ENCODE measurements at places on chromosomes 3 and 15.

GRCh38 chr3:40152482-40153133 lies 156.9 kb upstream of the EIF1B start:
- no peak overlapping the region for H3K4me3 ChIP-seq
- DNase-seq, result no peak
- H3K4me1 ChIP-seq, result no peaks in the 10 kb centered on the region
- H3K36me3 ChIP-seq, result no peaks in the 10 kb centered on the region

- no peak overlapping the region for H3K4me3 ChIP-seq
- no peak for DNase-seq
- H3K27ac ChIP-seq, result no peak overlapping the region
- H3K36me3 ChIP-seq, result no peaks in the 10 kb centered on the region
- H3K27me3 ChIP-seq, result no peaks in the 10 kb centered on the region
- H3K4me1 ChIP-seq, result peaks cover 23% of the 10 kb centered on the region
Measured at GRCh38 chr15:70289191-70289955, 191.7 kb upstream of the TLE3 start.

DNA sequence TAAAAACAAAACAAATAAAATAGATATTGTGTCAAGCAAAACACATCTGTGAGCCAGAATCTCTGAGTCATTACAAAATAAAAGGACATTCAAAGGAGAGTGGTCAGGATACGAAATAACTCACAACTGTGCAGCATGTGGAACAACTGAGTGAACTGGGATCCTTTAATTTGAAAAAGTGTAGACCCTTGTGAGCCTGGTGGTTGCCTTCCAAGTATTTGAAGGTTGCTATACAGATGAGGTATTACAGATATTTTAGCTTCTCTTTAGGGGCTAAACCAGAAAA lies 26.7 kb downstream of the KCNMB2 start:
- H3K36me3 ChIP-seq, result no peaks in the 10 kb centered on the region
- no peak for DNase-seq
- no peaks in the 10 kb centered on the region for H3K4me1 ChIP-seq
- H3K27ac ChIP-seq, result no peak overlapping the region
- H3K27me3 ChIP-seq, result peaks cover 9% of the 10 kb centered on the region
- H3K4me3 ChIP-seq, result no peak overlapping the region

DNA sequence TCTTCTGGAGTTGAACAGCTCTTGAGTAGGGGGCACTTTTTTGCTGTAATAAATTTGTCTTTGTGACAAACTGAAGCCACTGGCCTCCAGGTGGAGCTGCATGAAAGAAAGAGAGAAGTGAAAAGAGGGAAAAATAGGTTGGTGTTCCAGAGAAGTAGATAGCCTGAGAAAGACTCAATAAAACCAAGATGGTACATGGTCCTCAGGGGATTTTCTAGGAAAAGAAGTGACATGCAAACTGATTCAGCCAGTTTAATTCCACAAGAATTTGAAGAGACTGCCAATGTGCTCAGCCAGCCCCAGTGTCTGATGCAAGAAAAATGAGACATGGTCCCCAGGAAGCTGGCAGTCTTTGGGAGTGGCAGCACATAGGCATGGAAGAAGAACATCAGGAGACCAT lies 152.7 kb downstream of the CD47 start:
- no peaks in the 10 kb centered on the region for H3K27me3 ChIP-seq
- DNase-seq, result no peak
- no peak overlapping the region for H3K4me3 ChIP-seq
- H3K27ac ChIP-seq, result no peak overlapping the region
- peaks cover 5% of the 10 kb centered on the region for H3K4me1 ChIP-seq

DNA sequence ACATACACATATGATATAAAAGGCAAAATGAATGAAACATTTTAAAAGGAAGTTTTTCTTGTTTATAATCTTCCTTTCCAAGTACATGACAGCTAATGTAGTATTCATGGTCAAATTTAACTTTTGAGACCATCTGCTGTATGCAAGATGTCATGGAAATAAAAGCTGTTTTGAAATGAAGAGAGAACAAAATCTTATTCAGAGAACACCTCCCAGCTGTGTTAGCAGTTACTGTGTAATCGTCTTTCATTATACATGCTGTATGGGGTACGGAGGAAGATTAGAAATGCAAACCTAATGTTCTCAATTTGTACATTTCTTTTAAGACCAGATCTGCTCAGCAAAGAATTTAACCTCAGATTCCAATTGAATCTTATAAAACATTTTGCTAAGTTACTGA lies 1182.3 kb downstream of the OTOL1 start:
- no peaks in the 10 kb centered on the region for H3K36me3 ChIP-seq
- H3K27ac ChIP-seq, result no peak overlapping the region
- H3K27me3 ChIP-seq, result no peaks in the 10 kb centered on the region
- no peaks in the 10 kb centered on the region for H3K4me1 ChIP-seq
- DNase-seq, result no peak

GRCh38 chr3:96986241-96986640 lies 171.8 kb downstream of the EPHA6 start:
- DNase-seq, result no peak
- no peaks in the 10 kb centered on the region for H3K27me3 ChIP-seq
- no peak overlapping the region for H3K4me3 ChIP-seq
- H3K36me3 ChIP-seq, result no peaks in the 10 kb centered on the region
- no peaks in the 10 kb centered on the region for H3K4me1 ChIP-seq

DNA sequence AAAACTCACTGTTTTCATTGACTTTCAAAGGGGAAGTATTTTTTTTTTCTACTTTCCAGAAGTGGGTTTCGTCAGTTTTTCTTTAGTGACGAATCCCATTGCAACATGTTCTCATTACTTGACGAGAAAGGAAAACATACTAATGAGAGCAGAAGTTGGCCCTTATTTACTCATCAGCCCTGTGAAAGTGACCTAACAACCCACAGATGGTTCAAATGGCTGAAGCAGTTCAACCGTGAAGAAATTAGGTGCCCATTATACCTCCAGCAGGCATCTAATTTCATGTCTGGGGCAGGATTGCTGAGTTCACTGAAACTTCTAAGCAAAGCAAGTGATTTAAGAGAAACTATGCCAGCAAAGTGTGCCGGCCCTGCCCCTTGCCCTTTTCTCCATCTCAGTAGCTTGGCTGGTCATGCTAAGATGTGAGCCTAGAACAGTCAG lies 9.0 kb downstream of the AQP9 start:
- no peak for DNase-seq
- H3K27me3 ChIP-seq, result peaks cover 5% of the 10 kb centered on the region
- no peaks in the 10 kb centered on the region for H3K36me3 ChIP-seq
- no peaks in the 10 kb centered on the region for H3K4me1 ChIP-seq
- no peak overlapping the region for H3K4me3 ChIP-seq

GRCh38 chr3:117603097-117603496 lies 893.5 kb downstream of the TUSC7 start:
- H3K27ac ChIP-seq, result no peak overlapping the region
- DNase-seq, result no peak
- no peaks in the 10 kb centered on the region for H3K4me1 ChIP-seq
- no peaks in the 10 kb centered on the region for H3K36me3 ChIP-seq
- no peak overlapping the region for H3K4me3 ChIP-seq
- H3K27me3 ChIP-seq, result peaks cover 3% of the 10 kb centered on the region

DNA sequence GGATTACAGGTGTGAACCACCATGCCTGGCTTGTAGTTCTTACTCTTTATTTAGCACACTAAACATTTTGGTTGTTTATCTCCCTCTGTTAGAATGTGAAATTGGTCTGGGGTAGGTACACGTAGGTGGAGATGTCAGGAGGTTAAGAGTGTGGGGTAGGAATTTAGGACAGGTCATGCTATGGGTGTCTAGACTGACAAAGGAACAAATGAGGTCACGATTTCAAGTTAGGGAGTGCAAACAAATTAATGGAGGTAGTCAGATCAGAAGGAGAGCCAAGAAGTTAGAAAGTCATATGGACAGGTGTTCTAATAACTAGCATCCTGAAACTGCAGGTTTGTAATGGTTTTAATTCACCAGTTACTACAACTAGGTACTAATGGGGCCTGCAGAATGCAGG lies 19.8 kb downstream of the CDV3 start:
- H3K27me3 ChIP-seq, result no peaks in the 10 kb centered on the region
- H3K4me1 ChIP-seq, result no peaks in the 10 kb centered on the region
- peaks cover 5% of the 10 kb centered on the region for H3K36me3 ChIP-seq
- H3K27ac ChIP-seq, result no peak overlapping the region

DNA sequence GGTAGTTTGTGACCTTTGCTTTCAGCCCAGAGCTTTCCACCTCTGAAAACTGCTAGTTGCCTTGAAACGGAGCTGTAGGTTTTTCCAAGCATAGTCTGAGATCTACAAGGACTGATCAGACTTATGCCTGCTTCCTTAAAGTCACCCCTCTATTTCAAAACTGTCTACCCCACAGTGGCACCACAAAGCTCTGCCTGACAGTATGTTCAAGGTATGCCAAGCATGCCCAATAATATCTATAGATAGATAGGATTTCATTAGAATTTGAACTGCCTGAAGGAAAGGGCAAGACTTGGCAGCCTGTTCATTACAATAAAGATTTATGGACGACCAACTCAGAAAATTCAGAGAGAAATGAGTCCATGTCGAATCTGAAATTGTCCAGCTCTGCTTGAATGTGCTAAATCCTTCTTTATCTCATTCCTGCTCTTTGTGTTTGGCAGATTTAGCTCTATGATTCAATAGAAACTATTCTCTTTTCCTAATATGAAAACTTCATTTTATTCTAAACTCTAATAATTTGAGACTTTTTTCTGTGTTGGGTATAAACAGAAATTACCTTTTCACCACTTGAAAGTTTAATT lies 227.6 kb upstream of the TBC1D5 start:
- no peak overlapping the region for H3K4me3 ChIP-seq
- no peaks in the 10 kb centered on the region for H3K4me1 ChIP-seq
- H3K27me3 ChIP-seq, result no peaks in the 10 kb centered on the region
- H3K36me3 ChIP-seq, result no peaks in the 10 kb centered on the region
- no peak for DNase-seq

DNA sequence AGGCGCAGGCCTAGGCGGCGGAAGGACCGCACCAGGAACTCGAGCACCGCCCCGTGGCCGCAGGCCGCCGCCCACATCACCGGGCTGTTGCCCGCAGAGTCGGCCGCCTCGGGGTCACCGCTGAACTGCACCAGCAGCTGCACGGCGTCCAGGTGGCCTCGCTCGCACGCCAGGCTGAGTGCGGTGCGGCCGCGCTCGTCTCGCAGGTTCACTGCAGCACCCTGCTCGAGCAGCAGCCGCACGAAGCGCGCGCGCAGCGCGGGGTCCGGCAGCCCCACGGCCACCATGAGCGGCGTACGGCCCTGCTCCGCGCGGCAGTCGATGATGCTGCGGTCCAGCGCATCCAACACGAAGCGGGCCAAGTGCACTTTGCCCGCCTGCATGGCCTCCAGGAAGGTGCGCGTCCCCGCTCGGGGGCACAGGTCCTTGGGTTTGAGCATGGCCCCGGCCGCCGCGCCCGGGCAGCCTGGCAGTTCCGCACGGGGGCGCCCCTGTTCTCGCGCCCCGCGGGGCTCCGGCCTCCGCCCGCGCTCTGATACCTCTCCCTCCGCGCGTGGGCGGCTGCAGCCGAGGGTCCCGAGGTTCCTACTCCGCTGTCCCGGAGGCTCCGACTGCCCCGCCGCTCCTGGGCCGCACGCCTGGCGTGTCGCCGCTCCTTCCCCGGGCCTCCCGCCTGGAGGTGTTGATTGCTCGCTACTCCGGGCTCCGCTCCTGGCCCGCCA lies 556 bp downstream of the ANKRD63 start:
- no peak overlapping the region for H3K27ac ChIP-seq
- peaks cover 34% of the 10 kb centered on the region for H3K27me3 ChIP-seq
- no peaks in the 10 kb centered on the region for H3K36me3 ChIP-seq
- peaks cover 19% of the 10 kb centered on the region for H3K4me1 ChIP-seq
